Nucleus accumbens (tissue), 56 donors: ENCODE measurements at places on chromosomes 6 and 20.
A peak's percentile ranks its signal among the peaks of the same experiment; 100 is the strongest.

DNA sequence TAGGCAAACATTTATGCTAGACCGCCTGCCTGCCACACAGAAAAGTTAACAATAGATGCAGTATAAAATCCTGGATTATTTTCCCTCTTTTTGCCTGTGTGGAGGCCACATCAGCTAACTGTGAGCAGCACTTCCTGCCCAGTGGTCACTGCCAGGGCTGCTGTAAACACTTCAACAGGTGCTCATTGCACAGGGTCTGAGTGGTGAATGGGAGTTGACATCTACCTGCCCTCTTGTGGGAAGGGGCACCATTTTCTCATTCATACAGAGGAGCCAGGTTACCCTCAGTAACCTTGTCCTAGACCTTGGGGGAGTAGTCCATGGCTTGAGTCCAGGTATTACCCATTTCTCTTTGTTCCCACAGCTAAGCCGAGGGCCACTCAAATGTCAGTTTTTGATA is 235.3 kb downstream of the TMEM242 start:
- no peak for DNase-seq

- no peak for DNase-seq
These were observed 78.7 kb upstream of the IFNGR1 start for GRCh38 chr6:137297887-137298286.

DNA sequence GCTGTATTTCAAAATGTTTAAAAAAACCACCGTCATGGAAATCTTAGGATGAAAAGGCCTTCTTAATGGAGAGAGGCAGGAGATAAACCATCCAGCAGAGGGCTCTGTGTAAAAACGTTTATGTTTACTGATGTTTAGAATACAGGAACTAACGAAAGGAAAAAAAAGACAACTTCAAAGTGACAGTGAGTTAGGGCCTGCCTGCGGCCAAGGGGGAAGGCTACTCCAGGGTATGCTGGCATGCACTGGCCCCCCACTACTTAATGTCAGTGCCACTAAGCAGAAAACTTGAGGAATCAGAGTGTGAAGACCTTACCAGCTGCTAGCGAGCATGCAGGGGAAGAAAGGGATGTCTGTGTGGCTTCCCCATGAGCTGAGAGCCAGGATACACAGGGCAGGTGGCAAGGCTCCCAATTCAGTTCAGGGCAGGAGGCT is 47.7 kb downstream of the AKAP7 start:
- DNase-seq, result no peak

- no peak for DNase-seq
These were observed 34.3 kb downstream of the FARS2 start for GRCh38 chr6:5295623-5296022.

DNA sequence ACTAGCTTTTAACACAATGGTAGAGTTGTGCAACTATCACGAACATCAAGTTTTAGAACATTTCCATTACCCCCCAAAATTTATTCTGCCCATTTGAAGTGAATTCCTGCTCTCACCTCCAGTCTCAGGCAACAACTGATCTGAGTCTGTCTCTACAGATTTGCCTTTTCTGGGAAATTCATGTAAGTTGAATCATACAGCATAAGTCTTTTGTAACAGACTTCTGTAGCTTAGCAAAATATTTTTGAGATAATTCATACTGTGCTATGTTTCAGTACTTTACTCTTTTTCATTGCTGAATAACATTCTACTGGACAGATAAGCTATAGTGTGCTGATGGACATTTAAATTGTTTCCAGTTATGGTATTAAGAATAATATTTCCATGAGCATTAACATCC is 447.3 kb upstream of the GJE1 start:
- no peak for DNase-seq

DNA sequence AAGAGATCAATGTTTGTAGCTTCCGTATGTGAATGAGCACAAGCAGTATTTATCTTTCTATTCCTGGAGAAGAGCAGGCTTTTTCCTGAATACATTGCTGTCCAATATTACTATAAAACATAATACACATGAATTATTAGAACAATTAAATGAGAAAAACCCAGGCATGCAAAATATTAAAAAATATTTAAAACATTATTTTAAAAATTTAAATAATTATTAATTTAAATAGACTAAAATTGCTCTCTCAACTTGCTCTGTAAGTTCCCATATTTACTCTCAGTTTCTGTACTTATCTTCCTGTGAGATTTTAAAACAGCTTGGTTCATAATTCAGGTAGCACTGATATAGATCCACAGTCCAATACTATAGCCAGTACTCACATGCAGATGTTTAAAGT is 97.0 kb downstream of the PLCB1 start:
- no peak for DNase-seq

- no peak for DNase-seq
These were observed 212.5 kb upstream of the SNX9 start for GRCh38 chr6:157610451-157610999.

DNA sequence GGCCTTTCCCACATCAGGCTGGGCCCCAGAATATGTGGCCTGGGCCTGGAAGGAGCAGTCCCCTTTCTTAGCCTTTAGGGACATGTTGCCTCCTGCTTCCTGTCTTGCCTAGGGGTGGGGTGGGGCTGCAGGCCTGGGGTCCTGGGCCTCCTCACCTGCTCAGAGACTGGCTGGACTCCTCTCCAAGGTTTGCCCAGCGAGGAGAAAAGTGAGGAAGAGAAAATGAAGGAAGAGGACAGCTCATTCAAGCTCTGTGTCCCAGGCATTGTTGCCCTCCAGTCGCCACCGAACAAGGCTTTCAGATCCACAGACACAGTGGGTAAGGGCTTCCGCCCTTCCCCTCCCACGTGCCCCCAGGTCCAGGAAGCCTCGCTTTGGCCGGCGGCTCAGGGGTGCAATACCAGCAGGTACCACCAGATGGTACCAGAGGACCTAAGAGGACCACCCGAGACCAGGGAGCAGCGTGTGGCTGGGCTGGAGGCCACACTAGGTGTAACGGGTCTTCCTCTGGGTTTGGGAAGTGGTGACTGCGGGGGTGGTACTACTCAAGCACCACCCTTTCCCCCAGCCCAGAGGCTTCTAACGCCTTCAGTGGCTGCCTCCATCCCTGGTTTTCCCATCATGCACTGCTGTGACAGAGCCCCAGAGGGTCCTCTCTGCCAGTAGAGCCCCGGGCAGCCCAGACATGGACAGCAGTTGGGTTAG is 5.5 kb upstream of the BAK1 start:
- DNase-seq, result peak; percentile 36

GRCh38 chr6:33983721-33984465 is 162.0 kb downstream of the GRM4 start:
- no peak for DNase-seq

DNA sequence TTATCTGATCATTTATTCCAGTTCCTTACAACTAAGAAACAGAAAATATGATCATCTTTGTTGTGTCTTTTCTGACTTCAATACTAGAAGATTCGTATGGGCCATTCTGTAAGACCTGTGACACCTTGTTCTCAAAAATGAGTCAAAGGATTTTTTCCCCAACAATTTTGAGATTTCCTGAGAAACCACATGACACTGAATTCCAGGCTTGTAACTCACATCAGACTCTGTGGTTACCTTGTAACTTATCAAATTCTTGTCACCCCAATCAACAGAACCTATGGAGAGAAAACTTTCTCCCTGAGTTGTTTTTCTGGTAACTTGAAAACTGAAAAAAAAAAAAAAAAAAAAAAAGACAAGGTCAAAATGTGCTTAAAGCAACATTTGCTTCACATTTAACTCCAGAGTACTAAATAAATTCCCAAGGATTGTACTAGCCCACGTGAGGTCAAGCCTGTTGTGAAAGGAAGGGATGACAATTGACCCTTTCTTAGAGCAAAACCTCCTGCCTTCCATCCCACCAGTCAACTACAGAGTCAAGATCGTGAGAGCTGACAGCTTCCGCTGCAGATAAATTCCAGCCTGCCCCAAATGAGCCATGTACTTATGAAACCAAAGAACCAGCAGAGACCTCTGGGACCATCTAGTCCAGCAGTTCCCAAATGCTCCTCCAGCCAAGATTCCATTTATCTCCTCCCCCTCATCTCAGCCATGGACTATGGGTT is 140.3 kb downstream of the TBX18 start:
- no peak for DNase-seq

DNA sequence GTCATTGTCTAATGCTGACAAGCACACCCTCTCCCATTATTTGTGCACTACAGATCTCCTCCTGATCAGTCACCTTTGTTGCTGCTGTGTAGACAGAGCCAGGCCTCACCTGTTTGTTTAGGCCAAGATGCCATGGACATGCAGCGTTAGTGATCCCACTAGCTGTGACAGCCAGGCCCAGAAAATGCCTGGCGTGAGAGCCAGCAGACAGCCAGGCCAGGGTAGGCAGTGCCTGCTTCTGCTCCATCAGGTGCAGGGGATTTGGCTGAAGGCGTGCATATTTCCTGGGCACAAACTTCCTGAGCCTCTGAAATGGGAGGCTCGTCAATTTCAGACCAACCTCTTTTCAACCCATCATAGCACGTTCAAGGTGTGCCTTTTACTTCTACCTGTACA is 27.3 kb downstream of the MANBAL start:
- no peak for DNase-seq

GRCh38 chr20:56111961-56112730 is 106.8 kb upstream of the CBLN4 start:
- no peak for DNase-seq

- no peak for DNase-seq
These were observed at the start of gene EYS for GRCh38 chr6:65707126-65707826. Gene EYS (minus strand): TSS chr6:65707226. CDS start chr6:65495410, 211,816 bp downstream.

DNA sequence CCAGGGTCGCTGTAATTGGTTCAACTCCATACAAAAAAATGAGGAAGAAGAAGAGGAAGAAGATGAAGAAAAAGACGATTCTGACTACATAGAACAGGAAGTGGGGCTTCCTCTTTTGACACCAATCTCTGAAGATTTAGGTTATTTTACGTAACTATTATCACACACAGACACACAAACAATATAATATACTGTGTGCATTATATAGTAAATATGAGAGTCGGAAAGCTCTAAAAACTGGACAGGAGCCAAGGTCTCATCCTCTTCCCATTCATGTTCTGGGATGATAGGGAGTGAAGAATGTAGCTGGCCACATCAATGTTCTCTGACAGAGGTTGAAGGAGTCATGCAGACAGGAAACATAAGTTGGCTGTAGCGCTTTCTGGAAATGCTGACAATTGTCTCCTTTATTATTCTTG is 13.3 kb downstream of the RSPH4A start:
- no peak for DNase-seq

DNA sequence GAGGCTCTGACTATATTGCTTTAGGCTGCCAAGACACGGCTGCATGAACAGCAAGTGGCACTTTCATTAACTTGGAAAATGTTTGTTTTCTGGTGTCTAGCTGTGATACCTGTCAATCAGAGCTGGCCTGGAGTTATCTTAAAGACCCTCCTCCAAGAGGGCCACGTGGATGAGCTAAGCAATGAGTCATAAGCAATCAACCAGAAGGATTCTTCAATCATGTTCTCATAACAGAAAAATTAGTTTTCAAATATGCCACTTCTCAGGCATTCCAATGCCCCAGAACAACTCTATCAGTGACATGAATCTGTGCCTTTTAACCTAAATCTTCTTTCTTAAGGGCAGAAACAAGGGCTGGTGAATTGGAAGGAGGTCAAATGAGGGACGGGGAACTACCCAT is 283.0 kb downstream of the HTR1B start:
- DNase-seq, result no peak

DNA sequence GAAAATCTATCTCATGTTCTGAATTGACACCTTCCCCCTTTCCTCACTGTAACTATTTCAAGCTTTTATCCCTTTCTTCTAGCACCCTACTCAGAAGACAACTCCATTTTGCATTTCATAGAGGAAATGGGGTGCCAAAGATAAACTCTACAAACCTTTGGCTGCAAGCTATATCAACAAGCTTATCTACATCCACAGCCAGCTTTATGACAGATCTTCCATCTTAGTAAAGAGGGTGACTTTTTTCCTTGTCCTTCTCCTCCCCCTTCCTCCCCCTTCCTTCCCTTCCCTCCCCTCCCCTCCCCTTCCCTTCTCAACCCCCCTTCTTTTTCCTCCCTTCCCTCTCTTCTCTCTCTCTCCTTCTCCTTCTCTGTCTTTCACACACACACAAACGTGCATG is 58.0 kb upstream of the OLIG3 start:
- no peak for DNase-seq
